ENCODE measurements at places on chromosomes 6 and 20.

GRCh38 chr6:9089724-9090123 lies 654.4 kb upstream of the SLC35B3 start:
- DNase-seq, result no peak

GRCh38 chr6:16488813-16489212 lies 250.4 kb downstream of the GMPR start:
- no peak for DNase-seq

DNA sequence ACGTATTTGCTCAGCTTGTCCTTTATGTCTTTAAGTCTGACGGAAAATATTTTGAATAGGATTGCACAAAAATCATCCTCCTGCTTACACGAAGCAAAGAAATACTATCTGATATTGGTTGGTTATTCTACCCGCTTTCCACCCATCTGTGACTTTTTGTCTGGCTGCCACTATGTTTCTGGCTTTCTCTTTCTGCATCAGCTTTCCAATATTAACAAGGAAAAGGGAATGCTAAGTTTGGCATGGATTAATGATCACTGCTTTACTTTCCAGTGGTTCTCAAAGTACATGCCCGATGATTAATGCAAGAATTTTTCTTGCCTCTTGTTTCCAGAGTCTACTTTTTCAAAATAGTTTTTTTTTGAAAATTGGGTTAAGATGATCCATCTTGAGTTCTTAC lies 57.0 kb downstream of the RNF144B start:
- DNase-seq, result no peak

GRCh38 chr20:17856837-17857605 lies 111.6 kb downstream of the SNX5 start:
- no peak for DNase-seq

GRCh38 chr6:20099156-20099555 lies 113.1 kb downstream of the MBOAT1 start:
- no peak for DNase-seq

Measured in mammary epithelial cell (primary cell).